ENCODE measurements at places on chromosomes 16 and 17.

DNA sequence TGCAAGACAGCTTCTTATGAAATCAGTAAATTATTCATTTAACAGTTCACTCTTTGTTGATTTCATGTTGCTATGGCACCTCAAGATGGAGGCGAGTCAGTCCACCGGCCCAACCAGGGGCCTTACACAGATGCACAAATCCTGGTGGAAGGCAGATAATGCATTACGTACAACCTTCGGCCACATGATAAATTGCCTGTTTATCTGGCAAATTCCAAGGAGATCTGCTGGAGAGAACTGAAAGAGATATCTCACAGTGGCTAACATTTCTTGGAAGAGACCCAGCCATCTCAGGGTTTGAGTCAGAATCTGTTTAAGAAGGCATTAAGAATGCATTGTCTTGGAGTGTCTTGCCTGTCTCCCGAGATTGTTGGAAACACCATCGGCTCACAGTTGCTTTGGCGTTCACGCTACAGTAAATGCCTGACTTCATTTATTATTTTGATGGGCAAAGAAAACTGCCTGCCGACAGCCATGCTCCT lies 225.6 kb downstream of the MSI2 start:
- DNase-seq = no peak

- peak; percentile 21 for DNase-seq
These were observed 144.8 kb downstream of the GSG1L start for GRCh38 chr16:27918755-27919154.

DNA sequence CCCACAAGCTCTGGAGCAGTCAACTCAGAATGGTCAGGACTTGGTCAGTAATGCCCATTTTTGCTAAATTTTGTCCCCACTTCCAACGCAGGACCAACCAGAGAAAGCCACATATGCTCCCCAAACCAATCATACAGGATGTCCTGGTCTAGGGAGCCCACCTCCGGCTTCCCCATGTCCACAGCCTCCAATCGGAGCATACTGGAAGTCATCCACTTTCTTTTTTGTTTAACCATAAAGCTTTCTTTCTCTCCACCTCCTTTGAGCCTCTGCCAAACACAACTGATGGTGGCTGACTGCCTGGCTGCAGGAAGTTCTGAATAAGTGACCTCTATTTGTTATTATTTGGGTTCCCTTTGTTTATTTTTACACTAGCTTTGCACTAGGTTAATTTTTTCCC lies 549.1 kb downstream of the WWOX start:
- DNase-seq = no peak

- peak; percentile 82 for DNase-seq
These were observed 2.0 kb downstream of the CBX4 start for GRCh38 chr17:79836972-79837887.

- DNase-seq = peak; percentile 11
These were observed 1.5 kb downstream of the CD68 start for GRCh38 chr17:7580604-7581575.

DNA sequence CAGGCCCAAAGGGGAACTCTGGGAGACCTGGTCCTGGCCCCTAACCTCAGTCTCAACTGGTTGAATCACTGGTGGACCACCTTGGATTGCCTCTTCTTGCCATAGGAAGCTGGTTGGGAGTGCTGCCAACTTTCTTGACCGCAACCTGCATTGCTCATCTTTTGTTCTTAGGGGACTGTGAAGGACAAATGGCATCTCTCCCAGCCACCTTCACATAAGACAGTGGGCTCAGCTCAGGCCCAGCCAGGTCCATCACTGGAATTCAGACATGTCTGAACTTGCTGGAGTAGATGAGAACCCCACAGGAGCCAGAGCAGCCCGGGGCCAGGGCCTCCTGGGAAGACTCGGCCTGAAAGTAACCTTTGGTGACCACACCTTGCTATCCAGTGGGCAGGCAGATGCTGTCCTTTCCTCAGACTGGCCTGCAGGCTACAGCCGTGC lies 18.8 kb downstream of the ADORA2B start:
- no peak for DNase-seq

- DNase-seq = no peak
These were observed 4.2 kb downstream of the STARD3 start for GRCh38 chr17:39641097-39641496.

- DNase-seq = no peak
These were observed 60.4 kb downstream of the BAIAP2 start for GRCh38 chr17:81095383-81095762.

GRCh38 chr16:17470908-17471718 lies at the start of gene XYLT1:
Gene XYLT1 (minus strand): TSS chr16:17470960. CDS start chr16:17470796, 164 bp downstream.
- DNase-seq = peak; percentile 82

GRCh38 chr17:45160447-45161287 lies 1.0 kb upstream of the HEXIM2 start:
- DNase-seq = peak; percentile 95

GRCh38 chr17:80575057-80575875 lies 30.6 kb downstream of the RPTOR start:
- DNase-seq = peak; percentile 95

DNA sequence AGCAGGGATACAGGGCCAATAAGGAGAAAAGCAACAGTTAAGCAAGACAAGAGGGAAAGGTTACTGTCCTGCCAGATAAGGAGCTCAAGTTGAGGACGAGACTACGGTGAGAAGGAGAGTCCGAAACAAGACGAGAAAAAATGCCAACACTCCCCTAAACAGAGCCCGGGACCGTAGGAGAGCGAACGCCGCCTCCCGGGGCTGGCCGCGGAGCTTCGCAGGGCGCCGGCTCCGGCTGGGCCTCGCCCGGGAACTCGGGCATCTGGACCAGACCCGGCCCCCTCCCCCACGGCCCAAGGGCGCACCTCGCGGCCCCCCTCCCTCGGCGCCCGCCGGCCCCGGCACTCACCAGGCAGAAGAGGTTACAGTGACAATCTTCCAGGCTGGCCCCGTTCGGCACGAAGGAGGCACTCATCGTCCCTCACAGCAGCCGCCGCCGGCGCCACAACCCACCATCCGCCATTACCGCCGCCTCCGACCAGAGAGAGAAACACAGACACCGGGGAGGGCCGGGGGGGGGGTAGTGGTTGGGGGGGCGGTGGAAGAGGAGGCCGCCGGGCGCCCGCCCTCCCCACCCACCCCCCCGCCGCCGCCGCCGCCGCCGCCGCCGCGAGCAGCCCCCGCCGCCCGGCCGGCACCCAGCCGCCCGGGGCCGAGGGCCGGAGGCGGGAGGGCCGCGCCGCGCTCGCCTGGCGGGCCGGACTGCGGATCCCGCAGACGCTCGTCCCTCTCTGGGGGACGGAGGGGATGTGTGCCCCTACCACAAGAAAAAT lies at the start of gene MED13:
TSS of gene MED13 (minus strand) at position 488 of the 773 bp plus-strand sequence. CDS start at position 415, 73 bp downstream.
- peak; percentile 64 for DNase-seq

- peak; percentile 71 for DNase-seq
These were observed 1.7 kb downstream of the GALR2 start for GRCh38 chr17:76076146-76076764.

GRCh38 chr16:50372611-50373344 lies 4.0 kb upstream of the BRD7 start:
- DNase-seq = no peak

DNA sequence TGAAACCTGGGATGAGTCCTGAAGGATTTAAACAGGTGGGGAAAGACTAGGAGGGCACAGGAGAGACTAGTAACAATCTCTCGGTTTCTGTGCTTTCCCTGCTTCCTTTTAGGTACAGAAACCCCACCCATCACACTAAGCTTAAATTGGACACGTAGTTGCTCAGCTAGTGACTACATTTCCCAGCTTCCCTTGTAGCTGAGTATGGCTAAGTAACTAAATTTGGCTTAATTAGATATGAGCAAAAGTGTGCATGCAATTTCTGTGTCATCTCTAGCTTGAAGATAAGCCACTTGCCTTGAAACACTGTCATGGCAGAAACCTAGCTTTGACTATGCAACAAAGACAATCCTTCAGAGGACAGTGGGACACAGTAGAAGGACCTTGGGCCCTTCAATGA lies 36.5 kb downstream of the CACNG1 start:
- no peak for DNase-seq

- no peak for DNase-seq
These were observed 127.0 kb upstream of the CIBAR2 start for GRCh38 chr16:85239239-85239638.

- peak; percentile 40 for DNase-seq
These were observed 1.9 kb upstream of the MLLT6 start for GRCh38 chr17:38702916-38703741.

GRCh38 chr17:82503094-82503727 lies 16.3 kb upstream of the FOXK2 start:
- no peak for DNase-seq

DNA sequence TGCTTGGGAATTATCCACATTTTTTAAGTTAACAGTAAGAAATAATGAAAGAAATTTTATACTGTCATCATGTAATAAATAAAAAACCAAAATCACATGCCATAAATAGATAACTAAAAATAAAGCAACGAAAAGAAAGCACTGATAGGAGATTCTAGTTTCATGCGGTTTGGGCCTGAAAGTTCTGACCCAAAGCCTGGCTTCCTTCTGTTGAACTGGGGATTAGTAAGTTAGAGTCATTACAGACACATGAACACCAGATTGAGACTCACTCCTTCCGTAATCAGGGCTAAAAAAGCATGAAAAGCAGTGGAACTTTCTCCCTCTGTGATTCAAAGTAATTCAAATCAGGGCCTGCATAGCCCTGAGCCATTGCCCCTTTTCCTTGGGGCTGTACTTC lies 13.2 kb upstream of the SLC6A2 start:
- no peak for DNase-seq

GRCh38 chr17:31825961-31826691 lies 32.9 kb downstream of the COPRS start:
- DNase-seq = no peak

DNA sequence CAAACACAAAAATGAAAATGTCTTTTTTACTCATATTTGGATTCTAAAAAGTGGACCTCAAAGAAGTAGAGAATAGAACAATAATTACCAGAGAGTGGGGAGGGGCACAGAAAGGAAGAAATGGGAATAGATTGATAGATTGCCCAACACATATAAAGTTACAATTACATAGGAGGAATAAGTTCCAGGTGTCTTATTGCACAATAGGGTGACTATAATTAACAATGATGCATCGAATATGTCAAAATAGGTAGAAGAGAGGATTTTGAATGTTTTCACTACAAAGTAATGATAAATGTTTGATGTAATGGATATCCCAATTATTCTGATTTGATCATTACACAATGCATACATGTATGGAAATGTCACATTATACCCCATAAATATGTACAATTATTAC lies 556.0 kb downstream of the CDH8 start:
- no peak for DNase-seq

DNA sequence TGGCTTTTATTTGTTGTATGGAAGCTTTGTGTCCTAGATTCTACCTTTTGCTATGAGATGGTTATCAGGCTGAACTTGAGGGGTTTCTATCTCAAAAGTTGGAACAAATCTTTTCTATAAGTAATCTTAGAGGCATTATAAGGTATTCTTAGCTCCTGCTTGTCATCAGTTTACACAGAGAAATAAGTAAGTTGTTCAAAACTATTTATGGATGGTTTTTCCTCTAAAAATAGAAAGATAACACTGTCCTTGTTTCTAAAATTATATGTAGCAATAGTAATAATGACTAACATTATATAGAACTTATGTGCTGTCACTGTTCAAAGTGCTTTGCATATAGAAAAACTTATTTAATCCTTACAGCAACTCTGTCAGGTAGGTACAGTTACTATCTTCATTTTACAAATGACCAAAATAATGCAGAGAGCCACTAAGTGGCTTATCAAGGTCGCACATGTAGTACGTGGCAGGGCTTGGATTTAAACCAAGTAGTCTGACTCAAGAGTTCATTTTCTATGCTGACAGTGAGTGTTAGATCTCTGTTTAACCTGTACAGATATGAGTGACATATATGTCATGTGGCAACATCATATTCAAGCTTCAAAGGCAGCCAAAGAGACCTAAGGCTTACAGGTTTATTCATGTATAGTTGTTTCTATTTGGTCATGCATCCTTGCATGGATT lies 59.0 kb downstream of the PHKB start:
- no peak for DNase-seq

DNA sequence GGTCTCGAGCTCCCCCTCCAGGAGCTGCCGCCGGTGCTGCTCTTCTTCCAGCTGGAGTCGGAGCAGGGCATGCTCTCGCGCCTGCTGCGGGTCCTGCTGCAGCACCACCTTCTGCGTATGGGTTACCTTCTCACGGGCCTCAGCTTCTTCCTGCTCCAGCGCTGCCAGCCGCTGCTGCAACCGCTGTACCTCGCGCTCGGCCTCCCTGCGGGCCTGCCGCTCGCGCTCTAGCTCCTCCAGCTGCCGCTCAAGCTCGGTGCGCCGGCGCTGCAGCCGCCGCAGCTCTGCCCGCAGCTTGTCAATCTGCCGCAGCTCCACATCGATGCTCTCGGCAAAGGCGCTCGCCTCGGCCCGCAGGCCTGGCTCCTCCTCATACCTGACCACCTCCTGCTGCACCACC lies 36.9 kb downstream of the UBN1 start:
- no peak for DNase-seq

DNA sequence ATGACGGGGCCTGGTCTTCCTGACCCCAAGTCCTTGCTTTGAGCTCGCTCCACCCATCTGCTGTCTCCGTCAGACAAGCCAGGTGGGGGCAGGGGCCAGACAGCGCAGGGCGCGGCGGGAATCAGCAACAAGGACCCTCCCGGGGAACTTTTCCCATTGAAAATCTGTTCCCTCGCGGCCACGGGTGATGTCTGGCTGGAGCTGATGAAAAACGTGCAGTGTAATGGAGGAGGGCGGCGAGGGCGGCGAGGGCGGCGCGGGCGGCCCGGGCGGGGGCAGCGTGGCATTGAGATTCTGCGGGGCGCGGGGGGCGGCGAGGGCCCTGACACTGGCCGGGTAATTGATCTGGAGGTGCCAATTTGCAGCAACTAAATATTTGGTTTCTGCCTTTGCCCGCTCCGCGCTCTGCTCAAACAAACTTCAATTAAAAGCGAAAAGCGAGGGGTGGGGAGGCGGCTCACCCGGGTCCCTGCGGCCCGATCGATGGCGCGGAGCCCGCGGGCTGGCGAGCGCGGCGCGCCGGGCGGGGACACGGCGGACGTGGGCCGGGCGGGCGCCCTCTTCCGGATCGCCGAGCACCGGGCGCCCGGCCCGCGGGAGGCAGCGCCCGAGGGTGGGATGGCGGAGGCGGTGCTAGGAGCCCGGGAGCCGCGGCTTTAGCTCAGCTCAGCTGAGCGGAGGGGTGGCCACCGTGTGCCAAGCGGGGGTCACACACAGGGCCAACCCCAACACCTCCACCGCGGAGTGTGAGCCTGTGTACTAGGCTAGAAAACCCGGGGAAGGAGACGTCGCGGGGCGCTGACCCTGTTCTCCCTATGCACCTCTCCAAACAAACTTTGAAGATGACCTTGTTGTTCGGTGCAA lies 32.4 kb downstream of the DCAKD start:
- peak; percentile 58 for DNase-seq

- no peak for DNase-seq
These were observed 55.4 kb downstream of the WWOX start for GRCh38 chr16:78154729-78155461.
